Stimulated activated CD8-positive, alpha-beta memory T cell treated with anti-CD3 and anti-CD28 coated beads, Interleukin-4, amount 100 ng/mL, for 24 hours (primary cell): ENCODE measurements at places on chromosomes 3 and 15.

DNA sequence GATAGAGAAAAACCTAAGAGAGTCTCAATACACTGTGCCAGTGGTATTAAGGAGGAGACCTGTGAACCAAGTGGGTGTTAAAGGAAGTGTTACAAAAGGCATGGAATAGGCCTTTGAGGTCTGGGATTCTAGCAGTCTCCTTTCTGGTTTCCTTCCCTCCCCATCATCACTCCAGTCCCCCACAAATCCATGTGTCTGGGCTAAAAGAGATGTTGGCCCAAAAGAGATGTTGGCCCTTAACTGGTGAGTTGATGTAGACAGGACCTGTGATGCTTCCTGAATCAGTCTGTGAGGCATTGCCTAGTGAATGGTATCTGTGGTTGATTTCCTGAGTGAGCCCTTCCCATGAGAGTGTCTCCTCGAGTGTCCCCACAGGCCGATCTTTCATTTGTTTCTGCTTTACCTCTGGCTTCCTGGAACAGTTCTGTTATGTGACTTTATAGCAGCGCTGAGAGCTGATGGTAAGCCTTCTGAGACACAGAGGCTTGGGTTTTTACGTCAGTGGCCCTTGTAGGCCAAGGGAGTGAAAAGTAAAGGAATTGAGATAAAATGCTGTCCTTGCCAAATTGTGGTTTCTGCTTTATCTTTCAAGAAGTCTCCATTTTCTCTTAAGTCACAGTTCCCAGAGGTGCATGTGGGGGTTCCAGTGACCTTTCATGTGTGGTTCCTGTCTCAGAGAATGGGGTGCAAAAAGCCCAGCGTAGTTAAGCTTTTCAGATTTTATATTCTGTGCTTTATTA, 87.8 kb downstream of the KLHL25 start:
- no peak for DNase-seq

GRCh38 chr15:75062706-75063105, 39.3 kb downstream of the PPCDC start:
- no peak for DNase-seq

- DNase-seq: no peak
These were observed 20.7 kb upstream of the LRRC2 start for GRCh38 chr3:46586738-46587246.

DNA sequence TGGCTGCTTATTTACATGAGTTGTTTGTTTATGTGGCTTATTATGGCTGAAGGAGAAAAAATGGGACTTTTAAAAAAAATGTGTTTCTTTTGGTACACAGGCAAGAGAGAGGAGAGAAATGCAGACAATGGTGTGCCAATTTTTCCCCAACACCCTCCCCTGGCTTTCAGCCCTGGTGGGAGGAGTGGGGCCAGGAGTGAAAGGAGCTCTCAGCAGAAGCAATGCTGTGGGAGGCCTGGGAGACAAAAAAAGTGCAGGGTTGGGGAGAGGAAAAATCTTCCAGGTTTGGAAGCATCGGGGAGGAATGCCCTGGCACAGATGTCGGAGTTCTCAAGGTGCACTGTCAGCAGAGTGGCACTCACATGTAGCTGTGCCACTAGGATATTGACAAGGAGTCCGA, 117.7 kb upstream of the FOXB1 start:
- no peak for DNase-seq

DNA sequence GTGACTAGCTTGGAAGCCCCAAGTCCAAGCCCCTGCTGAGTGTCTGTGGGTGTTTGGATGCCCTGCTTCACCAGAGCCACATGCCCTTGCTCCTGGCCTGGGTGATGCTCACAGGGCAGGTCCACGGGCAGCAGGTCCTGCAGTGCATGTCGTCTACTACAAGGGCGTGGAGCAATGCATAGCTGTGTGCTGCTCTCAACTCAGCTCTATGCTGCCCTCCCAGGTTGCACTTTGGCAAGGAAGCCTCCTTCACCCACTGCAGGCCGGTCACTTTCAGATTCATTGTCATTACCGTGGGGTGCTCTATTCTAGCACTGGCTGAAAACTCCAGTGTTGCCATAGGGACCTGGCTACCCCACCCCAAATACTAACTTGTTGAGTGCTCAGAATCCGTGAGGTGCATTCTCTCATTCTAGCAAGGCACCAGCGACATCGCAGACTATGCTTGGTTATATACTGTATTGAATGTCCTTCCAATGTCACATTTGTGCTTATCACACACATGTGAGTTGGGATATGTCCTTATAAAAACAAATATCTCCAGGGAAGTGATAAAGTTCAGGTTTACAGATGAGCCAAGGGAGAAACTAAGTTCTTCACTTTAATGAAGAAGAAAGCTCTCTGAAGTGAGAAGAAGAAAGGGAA, 51.8 kb downstream of the GRAMD1C start:
- no peak for DNase-seq

- no peak for DNase-seq
These were observed 1.7 kb downstream of the KLHL40 start for GRCh38 chr3:42686832-42687650.
